ENCODE measurements at places on chromosomes 5 and 9.

DNA sequence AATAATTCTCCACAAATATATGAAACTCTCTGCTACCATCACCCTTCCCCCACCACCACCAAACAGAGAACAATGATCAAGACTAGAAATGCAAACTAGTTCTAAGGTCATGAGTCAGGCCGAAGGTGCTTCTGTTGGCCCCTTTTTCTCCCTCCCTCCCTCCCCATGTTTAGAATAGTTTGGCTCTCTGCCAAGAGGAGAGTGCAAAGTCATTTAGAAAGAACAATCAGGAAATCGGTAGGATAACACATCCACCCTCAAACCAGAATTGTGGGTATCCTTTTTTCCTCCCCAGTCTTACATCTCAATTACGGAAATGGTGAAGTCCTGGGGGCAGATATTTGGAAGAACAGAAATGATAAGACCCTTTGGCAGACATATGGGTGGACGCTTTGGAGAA, 170.1 kb downstream of the SLF1 start:
- DNase-seq = no peak

- DNase-seq = no peak
Observed at GRCh38 chr5:106269252-106269843, 1401.4 kb downstream of the EFNA5 start.

GRCh38 chr5:153088538-153088937, 401.9 kb upstream of the GRIA1 start:
- DNase-seq = no peak

DNA sequence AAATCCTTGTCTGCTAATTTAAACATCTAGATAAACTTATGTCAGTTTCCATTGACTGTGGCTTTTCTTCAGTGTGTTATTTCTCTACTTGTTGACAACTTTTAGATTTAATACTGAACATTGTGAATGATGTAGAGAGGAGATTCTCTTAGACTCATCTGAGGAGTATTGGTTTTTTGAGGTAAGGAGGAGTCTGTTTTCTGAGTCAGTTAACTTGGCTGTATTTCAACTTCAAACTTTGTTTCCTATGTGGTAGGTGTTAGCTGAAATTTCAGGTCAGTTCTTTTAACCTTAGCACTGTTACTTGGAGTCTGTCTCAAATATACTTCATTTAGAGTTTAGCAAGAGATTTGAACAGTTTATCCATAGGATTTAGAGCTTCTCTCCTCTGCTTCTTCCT, 67.9 kb downstream of the XRCC4 start:
- DNase-seq = no peak

- peak; percentile 36 for DNase-seq
Observed at GRCh38 chr9:133048595-133048994, 13.2 kb upstream of the CEL start.

GRCh38 chr5:126377424-126377823, 45.8 kb upstream of the GRAMD2B start:
- DNase-seq = no peak

DNA sequence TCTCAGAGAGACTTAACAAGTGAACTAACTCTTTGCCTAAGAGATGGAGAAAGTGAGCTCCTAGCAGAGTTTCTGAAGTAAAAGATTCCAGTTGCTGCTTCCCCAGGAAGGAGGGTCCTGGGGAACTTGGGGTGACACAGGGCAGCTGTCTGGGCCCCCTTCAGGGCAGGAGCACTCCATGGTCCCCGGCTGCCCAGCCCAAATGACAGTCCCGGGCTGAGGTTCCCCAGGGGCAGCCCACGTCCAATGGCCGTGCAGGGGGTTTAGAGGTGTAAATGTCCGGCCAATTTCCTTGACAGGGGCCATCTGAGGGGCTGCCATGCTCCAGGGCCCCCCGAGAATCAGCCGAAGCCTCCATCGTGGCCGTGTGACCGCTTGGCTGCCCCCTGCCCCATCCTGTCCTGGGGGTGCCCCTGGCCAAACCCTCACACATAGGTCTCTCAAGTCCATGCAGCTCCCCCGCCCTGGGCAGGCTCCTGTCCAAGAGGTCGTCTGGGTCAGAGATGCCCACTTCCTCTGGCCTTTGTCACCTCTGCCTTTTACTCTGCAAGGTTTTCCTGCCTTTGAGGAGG, 5.5 kb upstream of the PPP1R26 start:
- no peak for DNase-seq

- DNase-seq = no peak
Observed at GRCh38 chr5:154162539-154163151, 27.9 kb upstream of the GALNT10 start.

DNA sequence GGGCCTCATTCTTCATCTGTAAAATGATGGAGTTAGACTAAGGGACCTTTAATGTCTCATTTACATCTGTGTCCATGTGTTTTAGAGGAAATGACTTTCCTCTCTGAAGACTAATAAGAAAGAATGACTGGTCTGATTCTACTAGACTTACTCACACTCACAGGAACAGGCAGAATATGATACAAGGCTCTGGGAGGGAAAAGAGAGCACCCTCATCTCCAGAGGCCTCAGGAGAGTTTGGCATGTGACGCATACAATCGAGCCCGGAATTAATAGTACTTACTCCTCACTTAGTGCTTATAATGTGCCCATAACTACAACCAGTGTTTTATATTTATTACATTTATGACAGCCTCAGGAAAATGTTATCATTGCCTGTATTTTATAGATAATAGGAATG, 608.7 kb downstream of the KCTD16 start:
- DNase-seq = no peak

DNA sequence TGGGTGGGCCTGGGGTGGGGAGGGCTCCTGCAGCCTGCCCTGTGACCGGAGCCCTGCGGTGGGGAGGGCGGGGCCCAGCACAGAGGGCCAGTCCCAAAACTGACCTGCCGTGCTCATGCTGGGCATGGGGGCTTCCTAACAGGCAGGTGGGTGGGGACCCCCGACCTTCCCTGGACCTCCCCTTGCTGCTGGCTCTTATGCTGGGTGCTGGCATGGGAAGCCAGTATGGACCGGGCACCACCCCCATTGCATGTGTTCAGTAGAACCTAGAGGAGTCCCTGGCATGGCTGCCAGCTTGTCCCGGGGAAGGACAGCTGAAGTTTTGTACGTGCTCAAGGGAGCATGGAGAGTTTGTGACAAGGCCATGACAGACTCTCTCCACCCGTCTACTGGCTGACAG, 37.1 kb downstream of the WNK2 start:
- DNase-seq = no peak

DNA sequence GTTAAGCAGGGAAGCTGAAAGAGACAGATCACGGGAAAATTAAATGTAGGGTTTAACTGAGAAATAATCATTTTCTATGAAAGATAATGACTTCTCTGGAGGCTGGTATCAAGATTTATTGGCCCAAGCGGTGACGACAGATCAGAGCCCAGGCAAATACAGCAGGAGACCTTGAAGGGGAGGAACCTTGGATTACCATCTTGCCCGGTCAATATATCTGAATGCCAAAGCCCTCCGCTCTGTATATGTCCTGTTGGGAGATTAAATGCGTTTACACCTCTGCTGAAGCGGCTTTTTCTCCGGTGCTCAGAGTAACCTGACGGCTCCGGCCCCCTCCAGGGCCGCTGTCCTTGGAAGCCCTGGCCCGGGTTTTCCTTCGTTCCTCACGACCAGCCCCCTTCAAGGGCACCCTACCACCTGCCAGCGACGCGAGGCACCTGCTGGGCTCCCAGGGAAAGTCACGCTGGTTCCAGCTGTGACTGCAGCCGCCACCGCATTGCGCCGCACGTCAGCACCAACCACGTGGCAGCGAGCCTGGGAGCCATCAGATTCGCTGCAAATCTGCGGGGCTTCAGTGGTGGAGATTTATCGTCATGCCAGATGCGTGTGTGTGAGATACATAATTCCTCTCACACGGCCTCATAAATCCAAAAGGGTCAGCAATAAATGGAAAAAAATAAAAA, 4.4 kb upstream of the QSOX2 start:
- no peak for DNase-seq

DNA sequence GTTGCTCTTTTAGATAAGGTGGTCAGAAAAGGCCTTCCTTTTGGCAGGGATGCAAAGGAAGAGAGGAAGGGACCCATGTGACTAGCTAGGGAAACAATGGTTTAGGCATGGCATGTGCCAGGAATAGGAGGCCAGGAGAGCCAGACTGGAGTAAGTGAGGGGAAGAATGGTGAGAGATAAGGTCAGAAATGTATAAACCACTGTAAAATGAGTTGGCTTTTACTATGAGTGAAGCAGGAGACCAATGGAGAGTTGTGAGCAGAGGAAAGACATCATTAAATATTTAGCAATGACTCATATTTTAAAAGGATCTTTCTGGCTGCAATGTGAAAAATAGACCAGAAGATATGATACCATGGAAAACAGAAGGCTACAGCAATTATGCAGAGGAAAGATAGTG, 50.9 kb downstream of the AP3B1 start:
- DNase-seq = no peak

DNA sequence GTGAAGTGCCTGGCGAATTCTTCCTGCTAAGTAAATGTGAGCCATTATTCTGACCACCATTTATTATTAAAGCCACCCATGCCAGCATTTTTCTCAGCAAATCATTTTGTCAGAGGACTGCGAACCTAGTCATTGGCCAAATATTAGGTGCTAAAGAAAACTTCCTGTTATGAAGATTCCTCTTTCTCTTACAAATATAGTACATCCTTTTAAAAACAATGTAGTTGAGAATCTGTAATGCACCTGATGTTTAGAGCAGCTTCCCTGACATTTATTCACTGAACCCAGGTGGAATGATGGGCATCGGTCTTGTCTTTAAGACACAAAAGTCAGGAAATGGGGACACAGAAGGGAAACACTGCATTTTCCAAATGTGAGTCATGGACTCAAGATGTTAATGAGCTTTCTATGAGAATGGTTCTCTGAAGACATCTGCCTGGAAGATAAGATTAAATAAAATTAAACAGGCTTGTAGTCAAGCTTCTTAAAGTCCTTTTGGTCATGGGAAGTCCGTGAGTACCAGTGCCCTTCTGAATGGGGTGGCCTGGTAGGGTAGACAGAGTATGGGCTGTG, 290.6 kb downstream of the FBXL7 start:
- DNase-seq = no peak

DNA sequence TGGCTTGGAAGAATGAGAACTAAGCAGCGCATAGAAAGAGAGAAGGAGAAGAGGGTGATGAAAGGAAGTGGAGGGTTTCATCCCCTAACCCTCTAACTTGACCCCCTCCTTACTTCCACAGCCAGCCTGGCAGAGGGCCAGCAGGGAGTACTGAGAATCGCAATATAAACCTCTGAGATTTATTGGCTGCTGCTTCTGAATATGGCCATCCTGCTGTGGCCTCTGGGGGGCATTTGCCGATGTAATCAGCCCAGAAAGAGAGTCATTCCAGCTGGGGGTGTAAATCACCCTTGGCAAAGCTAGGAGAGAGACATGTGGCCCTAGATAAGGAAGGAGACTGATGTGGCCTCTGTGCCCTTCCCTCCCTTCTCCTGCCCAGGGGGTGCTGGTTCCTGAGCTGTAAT, 960 bp upstream of the GFRA3 start:
- no peak for DNase-seq

- no peak for DNase-seq
Observed at GRCh38 chr9:86792136-86792535, 155.2 kb downstream of the GAS1 start.

DNA sequence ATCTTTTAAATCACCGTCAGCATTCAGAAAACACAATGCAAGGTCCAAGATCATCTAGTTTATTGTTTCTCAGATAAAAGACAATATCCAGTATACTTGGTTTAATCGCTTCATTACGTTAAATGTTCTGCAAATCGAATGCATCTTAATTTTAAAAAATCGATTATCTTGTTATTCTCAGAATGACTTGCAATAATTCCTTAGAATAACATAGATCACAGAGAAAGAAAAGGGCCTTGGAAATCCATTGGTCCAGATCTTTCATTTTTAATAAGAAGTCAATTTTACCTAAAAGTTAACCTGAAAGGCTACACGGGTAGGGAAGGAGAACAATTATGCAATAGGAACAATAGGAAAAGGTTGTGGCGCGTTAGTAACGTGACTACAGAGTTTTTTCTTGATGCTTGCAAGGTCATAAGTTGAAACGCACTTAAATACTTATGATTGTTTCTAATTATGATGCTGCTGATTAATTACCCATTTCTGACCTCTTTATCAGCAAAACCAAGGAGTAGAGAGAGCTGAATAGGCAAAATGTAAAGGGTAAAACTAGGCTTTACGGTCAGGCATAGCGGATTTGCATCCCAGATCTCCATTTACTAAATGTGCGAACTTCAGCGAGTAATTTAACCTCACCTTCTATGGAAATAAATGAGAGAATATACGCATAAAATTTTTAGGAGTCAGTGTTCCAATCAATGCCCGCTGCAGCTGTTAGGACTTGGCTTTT, 769 bp upstream of the LYRM7 start:
- DNase-seq = peak; percentile 8

GRCh38 chr5:181204826-181205760, at the start of gene TRIM7:
Gene TRIM7, minus strand, starts transcription at chr5:181205196. Its CDS starts 86 bp downstream, at chr5:181205110.
- DNase-seq = peak; percentile 39

GRCh38 chr9:3125602-3126405, 281.9 kb upstream of the PUM3 start:
- DNase-seq = peak; percentile 92

- no peak for DNase-seq
Observed at GRCh38 chr9:91689006-91689405, 261.0 kb downstream of the ROR2 start.

DNA sequence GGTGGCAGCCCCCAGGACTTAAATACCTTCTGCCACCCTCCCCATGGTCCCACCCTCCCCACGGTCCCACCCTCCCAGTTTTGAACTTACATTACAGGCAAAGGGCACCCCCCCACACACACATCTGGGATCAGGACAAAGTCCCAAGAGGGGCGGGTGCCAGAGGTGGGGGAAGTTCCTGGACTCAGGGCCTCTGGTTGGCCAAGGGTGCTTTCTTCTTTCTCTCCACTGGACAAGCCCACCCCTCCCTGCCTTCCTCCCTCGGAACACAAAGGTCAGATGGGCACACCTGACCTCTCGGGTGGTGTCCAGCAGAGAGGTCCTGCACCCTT, 19.1 kb upstream of the RALGDS start:
- DNase-seq = no peak
